PC-9 (cell line): ENCODE measurements at places on chromosomes 2 and 18.
A peak's percentile ranks its signal among the peaks of the same experiment; 100 is the strongest.

DNA sequence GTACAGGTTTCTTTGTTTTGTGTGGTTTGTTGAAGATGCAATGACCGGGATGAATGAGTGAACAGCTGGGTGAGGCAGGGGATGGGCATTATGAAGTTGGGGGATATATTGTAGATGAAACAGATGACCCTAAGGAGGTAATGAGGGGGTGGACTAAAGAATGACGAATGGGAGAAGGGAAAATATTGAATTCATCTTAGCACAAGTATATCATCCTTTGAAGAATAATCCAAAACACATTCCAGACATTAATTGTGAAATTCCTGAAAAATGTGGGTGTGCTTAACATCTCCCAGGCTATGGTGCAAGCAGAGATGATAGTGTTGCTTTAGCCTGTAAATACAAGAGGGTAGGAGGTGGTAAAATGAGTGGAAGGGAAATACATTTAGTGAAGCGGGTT, 5.8 kb downstream of the CRIM1 start:
- peak; percentile 43 for DNase-seq

- no peak for DNase-seq
Observed at GRCh38 chr2:201267278-201268030, 7.1 kb downstream of the CASP8 start.

DNA sequence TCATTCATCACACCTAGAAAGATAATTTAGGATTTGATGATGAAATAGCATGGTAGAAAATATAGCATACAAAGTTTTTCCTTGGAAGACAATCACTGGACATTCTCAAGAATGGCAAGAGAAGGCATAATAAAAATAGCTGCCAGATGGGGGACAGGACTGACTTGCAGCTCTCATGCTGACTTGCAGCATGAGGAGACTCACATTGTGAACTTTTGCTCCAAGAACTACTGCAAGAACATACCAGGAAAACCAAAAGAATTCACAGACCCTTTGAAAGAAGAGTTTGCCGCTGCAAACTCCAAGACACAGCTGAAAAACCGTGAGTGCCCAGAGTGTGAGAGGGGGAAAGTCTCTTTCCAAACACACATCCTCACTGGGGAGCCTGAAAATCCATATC, 47.0 kb downstream of the CRYGD start:
- no peak for DNase-seq

DNA sequence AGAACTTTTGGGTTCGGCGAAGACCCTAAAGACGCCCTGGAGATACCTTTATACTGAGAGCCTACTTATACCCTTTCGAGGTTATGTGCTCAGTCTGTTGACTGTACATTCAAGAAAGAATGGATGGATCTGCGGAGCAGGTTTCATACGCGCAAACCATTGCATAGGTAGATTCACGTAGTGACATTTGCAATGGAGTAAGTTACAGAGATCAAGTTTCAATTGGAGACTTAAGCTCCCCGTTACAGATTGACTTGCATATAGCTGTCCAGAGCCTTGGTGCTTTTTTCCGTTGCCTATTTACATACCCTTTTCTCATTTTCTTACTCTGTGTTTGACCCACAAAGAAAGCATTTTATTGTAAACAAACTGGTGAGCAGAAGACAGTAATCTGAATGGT, 923 bp downstream of the PSMD1 start:
- DNase-seq: no peak

- no peak for DNase-seq
Observed at GRCh38 chr2:169315357-169315756, 47.0 kb downstream of the LRP2 start.

GRCh38 chr2:51263951-51264350, 232.0 kb upstream of the NRXN1 start:
- no peak for DNase-seq

DNA sequence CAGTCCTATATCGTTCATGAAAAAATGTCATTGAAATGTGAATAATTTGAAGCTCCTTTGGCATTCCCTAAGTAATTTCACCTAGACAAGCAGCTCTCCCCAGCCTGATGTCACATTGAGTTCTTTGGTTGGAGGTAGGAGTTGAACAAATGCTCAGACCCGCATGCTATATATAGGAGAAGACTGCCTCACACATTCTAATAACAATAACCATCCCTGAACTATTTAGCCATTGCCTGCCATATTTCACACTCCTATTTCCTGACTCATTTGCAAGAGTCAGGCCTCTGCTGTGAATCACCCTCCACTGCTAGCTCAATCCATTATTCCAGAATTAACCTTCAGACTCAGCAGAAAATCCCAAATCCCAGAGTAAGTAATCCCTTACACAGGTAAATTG, 256.6 kb upstream of the ACVR2A start:
- no peak for DNase-seq

DNA sequence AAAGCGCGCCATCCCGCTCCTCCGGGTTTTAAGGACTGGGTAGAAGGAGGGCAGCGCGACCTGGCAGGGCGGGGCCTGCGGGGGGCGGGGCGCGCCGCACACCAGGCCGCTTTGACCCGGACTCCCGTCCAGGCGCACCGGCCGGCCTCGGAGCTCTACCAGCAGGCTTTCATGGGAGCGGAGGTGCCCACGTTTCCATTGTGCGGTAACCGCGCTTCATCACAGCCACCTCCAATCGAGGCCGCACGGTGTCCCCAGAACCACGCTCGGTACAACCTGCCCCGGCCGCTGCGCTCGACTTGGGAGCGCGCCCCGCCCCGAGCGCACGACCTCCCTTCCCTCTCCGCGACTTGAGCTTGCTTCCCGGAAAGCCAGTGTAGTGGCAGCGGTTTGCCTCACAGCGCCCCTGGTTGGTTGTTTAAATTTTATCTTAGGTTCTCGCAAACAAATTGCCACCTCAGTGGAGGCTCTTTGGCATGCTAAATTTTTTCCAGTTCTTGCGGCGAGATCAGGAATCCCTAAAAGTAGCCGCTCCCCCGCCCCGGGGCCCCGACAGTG, 280 bp upstream of the CYP1B1 start:
- DNase-seq: peak; percentile 94

- no peak for DNase-seq
Observed at GRCh38 chr2:196533772-196534397, 105.6 kb upstream of the CCDC150 start.

- peak; percentile 61 for DNase-seq
Observed at GRCh38 chr2:64454386-64455332, 697 bp downstream of the LGALSL start.

DNA sequence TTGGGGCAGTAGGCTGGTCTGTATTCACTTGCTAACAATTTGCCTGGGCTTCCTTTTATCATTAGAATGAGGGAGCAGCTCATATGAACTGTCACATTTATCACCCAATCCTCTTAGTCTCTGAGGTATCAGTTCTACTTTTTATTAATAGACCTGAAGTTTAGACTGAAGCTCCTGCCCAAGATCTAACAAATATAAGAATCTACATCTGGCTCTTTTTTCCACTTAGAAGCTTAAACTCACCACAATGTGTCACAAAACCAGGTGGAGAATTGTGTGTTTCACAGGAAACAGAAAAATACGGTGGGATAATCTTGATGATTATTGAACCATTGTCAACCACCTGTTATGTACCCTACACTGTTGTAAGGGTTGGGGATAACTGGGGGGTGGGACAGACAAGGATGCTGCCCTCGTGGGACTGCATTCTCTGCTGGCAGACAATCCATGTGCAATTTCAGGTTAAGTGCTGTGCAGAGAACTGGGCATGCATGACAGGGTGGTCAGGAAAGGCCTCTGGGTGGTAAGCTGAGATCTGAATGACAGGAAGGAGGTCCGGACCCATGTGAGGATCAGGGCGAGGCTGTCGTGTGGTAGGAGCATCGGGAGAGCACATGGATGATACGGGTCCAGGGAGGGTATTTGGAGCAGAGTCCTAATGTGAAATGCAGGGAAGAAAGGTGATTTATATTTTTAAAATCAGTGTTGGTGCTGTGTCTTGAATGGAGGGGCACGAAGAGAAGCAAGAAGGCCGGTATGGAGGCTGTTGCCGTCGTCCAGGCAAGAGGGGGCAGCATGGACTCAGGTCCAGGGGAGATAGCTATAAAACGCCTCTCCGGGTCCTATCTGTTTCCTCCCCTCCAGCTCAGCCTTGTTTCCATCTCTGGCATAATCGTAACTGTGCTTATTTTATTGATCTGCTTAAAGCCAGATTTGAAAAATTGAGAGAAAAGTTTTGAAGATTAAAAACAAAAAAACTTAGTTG, 17.6 kb downstream of the MYL12B start:
- DNase-seq: no peak

- DNase-seq: no peak
Observed at GRCh38 chr18:79361766-79362522, 33.8 kb upstream of the NFATC1 start.

GRCh38 chr2:223633656-223634055, 31.5 kb upstream of the SCG2 start:
- no peak for DNase-seq

GRCh38 chr18:61955644-61956043, 62.8 kb upstream of the RNF152 start:
- no peak for DNase-seq

GRCh38 chr2:189500456-189501160, 59.3 kb downstream of the WDR75 start:
- DNase-seq: no peak
